HFFc6 (cell line): ENCODE measurements at places on chromosomes 4 and X. TPM values are rescaled to one million over a fixed set of nuclear protein-coding genes. Genes with fewer than 3 reads are reported as not detected.

Gene DMRTC1B
- not detected in 2 replicates for total RNA-seq

GRCh38 chr4:68218044-68218443 lies 27.4 kb downstream of the TMPRSS11B start:
- DNase-seq: no peak

- DNase-seq: no peak
Observed at GRCh38 chr4:138789796-138790195, 225.8 kb upstream of the NOCT start.

GRCh38 chrX:54246866-54247265 lies 63.8 kb upstream of the FAM120C start:
- no peak for DNase-seq

Gene CFI
- not detected in 3 replicates for total RNA-seq

Gene RASGEF1B
- not detected in 3 replicates for total RNA-seq

DNA sequence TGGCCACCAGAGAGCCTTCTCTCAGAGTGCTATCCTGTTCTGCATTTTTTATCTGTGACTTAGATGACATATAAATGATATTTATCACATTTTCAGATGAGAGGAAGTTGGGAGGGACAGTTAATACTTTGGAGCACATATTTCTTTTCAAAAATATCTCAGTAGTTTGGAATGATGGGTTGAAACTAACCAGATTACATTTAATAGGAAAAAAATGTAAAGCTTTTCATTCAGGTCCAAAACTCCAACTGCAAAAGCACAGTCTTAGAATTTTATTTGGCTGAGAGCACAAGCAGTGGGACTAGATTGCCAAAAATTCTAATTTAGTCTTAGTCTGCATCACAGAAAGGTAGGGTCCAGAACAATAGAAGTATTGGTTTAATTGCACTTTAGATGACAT lies 248.2 kb upstream of the TEX13A start:
- no peak for DNase-seq

Gene AIMP1
- 65.9 to 74.4 TPM (median 67.6 TPM) in 3 replicates for total RNA-seq

Gene LGI2
- not detected in 3 replicates for total RNA-seq

GRCh38 chr4:118904935-118905334 lies 16.3 kb downstream of the SYNPO2 start:
- no peak for DNase-seq

- no peak for DNase-seq
Observed at GRCh38 chrX:19886883-19887531, 393 bp downstream of the SH3KBP1 start.
